ENCODE measurements at places on chromosomes 5 and 9.

- no peak for DNase-seq
Measured at GRCh38 chr5:68771732-68772131, 322.1 kb upstream of the SLC30A5 start.

DNA sequence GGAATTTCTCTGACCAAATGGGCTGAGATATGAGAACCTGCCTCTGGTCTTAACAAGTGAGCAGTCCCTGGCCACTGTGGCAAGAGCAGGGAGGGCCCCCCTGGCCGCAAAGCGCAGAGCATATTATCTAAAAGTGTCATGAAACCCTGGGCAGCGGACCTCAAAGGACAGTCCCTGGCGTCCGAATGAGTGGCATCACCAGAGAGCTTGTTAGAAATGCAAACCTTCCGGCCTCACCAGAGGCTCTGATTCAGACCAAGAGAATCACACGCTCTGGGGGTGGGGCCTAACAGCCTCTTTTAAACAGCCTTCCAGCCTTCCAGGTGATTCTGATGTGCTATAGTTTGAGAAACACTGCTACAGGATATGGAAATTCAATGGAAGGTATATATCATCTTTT is 10.9 kb downstream of the PTPN3 start:
- DNase-seq = no peak

- DNase-seq = peak; percentile 51
Measured at GRCh38 chr5:21236971-21237427, 1249.0 kb upstream of the CDH18 start.

DNA sequence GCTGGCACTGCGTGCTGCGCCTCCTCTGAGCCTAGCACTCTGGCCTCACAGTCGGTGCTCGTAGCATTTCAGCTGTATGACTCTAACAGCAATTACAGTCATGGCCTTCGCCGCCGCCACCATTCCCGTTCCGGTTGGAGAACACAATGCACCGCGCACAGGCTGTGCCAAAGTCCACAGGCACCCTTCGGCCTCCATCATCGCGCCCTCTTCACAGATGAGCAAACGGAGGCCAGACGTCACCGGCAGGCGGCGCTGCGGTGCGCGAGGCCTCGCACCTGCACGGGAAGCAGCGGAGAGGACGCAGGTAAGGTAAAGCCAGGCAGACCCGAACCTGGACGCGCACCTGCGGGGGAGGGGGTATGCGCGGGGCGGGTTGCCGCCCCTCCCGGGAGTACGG is 128.9 kb downstream of the BARX1 start:
- no peak for DNase-seq

DNA sequence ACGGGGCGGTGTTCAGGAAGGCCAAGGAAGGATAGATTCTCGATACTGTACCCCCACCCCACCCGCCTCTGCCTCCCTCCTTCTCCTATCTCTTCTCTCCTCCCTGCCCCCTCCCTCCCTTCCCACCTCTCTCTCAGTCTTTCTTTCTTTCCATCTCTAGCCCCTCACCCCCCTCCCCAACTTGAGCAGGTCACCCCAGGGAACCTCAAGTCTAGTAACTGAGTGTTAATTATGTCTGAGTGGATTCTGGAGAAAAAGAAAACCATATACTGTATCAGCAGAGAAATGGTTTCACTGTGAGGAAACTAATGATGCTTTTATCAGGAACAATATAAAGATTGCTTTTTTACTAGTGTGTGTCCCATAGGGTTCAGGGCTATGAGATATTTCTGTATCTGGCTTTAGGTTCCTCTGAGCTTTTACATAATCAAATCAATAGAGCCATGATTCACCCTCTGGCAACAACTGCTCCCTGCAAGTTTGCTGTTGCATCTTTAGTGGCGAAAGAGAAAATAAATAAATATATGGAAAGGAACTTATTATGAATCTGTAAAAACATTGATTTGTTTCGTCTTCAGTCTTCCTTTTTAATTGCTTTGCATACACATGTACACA is 639.7 kb downstream of the CCDC171 start:
- DNase-seq = no peak

DNA sequence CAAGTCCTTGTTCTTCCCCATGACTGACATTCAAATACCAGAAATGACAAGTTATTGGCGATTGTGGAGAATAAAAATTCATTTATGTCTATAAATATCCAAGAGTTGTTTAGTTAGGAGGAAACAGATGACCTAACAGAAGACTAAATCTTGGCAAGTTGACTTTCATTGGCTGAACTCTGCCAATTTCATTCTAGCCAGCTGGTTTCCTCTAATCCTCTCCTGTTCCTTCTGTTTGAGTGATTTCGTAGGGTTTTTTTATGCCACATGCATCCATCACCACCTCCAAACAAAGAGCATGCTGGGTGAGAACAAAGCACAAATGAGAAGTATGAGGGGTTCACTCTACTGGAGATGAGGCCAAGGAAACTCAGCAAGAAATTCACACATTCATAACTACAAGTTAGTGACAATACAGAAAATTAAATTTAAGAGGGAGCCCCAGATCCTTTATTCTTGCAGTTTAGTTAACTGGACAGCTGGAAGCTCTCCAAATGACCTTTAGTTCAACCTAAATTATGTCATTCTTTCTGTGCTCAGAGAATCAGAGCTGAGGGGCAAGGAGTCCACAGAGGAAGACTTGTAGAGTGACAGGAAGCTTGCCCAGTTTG is 932.0 kb downstream of the TLE4 start:
- no peak for DNase-seq

GRCh38 chr5:136094913-136095641 is 37.6 kb upstream of the SMAD5 start:
- DNase-seq = no peak

GRCh38 chr5:134124289-134125038 is 10.0 kb downstream of the TCF7 start:
- peak; percentile 86 for DNase-seq

DNA sequence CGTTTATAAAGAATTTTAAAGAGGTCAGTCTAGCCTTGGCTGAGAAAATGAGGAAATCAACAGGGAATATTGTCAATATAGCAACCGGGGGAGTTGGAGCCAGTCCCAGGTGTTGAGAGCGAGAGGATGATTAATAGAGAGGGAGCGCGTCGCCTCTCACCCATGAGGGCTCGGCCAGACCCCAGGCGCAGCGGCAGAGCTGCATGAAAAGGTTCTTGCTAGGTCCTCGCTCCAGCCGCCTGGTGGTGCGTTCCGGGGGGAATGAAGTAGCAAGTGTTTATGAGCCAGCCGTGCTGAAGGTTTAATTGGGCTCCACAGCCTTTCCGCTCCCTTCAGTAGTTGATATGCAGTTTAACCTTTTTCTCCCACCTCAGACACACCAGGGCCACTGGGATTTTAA is 167.3 kb upstream of the IRX1 start:
- no peak for DNase-seq

GRCh38 chr9:72665421-72665820 is 144.0 kb downstream of the TMC1 start:
- DNase-seq = peak; percentile 32
